Activated CD8-positive, alpha-beta memory T cell treated with anti-CD3 and anti-CD28 coated beads for 48 hours (primary cell): ENCODE measurements at places on chromosomes 1 and 21.

- DNase-seq: no peak
Measured at GRCh38 chr1:153040950-153041631, at the start of gene SPRR2D. TSS of gene SPRR2D (minus strand) at chr1:153041120. CDS start at chr1:153040346, 774 bp downstream.

DNA sequence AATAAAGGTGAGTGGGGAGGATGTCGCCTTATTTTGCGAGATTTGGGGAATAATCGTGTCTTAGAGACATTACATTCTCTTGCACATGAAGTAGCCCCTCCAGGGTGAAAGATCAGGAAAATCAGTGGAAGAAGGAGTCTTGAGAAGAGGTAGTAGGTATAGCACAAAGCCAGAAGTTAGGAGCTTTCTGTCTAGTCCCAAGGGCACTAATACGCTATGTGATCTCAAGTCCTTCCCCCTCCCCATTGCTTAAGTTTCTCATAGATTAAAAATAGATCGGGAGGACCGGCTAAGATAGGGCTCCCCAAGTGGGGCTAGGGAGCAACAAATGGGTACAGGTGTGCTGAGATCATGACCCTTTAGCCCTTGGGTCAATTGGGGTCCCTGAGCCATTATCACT lies 13.5 kb downstream of the LRRN2 start:
- no peak for DNase-seq

- no peak for DNase-seq
Measured at GRCh38 chr1:152959801-152960451, 10.5 kb upstream of the SPRR4 start.

GRCh38 chr1:162276493-162276892 lies 100.2 kb downstream of the SPATA46 start:
- no peak for DNase-seq

DNA sequence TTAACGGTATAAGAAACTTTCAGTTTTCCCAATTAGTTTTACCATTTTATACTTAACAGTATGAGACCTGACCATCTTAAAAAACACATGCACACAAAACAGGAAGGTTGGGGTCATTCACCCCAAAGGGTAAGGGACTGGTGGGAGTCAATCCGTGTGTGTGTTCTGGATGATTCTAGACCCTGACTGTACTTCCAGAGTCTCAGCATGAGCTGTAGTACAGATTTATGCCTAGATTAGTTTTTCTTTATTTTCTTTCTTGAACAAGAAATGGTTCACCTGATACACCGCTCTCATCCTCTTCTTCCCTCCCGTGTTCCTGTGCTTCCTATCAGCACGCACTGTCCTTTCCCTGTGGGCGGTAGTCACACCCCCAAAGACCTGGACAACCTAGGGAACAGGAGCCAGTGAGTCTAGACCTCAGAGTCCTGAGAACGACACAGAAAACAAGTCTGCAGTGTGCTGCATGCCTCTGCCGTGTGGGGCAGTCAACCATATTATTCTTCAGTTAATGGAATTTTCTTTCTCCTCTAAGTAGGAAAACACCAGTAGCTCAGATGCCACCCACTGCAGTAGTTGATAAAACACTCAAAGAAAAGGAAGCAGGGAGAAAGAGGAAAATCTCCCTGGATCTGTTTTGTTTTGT lies 38.9 kb upstream of the MRPS6 start:
- no peak for DNase-seq

DNA sequence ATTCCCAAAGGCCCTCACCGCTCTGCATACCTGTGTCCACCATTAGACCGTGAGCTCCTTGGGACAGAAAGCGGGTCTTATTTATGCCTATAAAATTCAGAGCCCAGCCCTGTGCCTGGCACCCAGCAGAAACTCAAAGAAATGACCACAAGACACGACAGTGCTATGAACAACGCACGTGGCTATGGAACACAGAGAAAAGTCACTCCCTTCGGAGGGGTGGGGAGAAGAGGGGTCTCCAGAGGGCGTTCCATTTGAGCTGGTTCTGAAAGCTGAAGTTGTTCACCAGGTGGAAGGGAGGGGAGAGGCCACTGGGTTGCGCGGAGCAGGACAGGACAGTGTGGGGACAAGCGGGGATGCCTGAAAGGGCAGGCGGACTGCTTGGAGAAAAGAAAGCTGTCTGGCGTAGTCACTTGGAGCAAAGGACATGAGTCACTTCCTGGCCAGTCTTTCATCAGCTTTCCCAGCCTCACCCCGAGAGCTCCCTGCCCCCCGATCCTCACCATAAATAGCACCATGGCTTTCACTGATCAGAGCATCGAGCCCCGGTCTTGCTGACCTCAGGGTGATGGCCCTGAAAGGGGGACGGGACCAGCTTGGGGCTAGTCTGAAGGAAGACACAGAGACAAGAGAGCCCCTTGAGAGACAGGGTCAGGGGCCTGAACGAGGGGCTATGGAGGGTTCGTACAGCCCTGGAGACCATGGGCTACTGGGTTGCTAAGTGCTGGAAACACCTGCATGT lies 28.5 kb downstream of the ECE1 start:
- no peak for DNase-seq

DNA sequence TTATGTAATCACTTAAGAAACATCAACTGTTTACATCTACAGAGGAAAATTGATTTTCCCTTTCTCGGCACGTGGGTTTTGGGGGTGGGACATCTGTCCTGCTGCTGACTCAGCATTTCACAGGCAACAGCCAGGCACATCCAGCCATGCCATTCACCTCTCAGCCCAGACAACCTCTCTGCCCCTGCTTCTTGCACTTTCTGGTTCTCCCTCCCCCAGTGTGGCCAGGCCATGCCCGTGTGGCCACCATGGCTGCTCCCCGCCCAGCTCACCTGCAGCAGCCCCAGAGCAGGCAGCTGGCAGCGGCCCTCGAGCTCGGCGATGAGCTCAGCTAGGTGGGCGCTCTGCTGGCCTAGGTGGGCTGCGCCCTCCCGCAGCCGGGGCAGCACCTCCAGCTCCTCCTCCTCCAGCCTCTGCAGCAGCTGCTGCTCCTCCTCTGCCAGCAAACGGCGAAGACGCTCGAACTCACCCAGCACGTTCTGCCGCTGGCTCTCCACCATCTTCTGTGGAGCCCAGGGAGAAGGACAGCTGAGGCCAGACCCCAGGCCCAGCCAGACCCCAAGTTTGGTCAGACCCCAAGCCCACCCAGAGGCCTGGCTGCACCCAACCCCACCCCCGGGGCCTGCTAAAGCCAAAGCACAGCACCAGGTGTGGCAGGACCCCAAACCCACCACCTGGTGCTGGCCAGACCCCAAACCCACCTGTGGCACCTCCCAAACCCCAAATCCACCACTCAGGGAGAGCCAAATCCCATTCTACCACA lies 5.8 kb downstream of the TRIM11 start:
- no peak for DNase-seq

GRCh38 chr1:8241417-8242014 lies 76.4 kb upstream of the SLC45A1 start:
- no peak for DNase-seq

DNA sequence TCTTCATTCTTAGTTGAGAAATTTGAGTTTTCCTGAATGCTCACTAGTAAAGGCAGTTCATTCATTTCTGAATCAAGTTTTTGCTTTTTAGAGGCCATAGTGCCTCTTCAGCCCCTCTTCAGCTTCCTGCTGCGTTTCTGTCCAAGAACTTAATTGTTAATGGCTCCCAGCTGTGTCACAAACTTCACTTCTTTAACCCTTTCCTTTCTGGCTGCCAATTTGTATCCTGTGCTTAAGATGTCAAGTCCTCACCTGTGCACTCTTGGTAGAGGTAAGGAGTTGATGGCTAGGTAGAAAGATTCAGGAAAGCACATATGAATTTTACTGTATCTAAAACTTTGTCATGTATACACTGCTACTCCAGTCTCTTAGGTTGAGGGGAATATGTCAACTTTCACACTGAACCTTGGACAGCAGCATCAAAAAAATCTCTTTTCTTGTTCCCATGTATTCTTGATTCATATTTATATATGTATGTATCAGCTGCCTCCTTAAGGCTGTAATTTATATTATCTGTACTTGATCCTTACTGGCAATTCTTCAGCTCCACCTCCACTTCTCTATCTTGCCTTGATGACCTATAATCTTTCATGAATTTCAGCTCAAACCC lies 612.8 kb downstream of the LMO4 start:
- no peak for DNase-seq

DNA sequence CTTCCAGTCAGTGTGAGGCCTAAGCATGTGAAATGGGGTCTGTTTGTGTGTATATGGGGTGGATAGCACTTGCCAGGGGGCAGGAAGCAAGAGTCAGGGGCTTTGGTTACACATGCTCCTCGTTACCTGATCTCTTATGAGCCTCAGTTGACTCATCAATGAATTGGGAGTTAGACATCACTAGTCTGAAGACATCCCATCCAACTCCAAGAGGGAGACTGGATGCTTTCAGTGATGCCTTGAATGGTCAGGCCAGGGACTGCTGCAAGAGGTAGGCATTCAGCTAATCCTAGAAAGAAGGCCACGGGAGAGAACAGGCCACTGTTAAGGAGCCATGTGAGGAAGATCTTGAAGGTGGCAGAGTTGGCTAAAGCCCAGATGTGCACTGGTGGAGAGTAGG lies 6.3 kb downstream of the RAB25 start:
- no peak for DNase-seq

DNA sequence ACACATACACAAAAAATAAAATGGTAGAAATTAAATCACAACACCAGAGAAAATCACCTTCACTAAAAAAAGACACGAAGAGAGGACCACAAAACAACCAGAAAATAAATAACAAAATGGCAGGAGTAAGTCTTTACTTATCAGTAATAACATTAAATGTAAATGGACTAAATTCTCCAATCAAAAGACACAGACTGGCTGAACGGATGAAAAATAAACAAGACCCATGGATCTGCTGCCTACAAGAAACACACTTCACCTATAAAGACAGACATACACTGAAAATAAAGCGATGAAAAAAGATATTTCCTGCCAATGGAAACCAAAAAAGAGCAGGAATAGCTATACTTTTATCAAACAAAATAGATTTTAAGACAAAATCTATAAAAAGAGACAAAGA lies 73.6 kb downstream of the ZZZ3 start:
- DNase-seq: no peak

- no peak for DNase-seq
Measured at GRCh38 chr1:147111381-147112130, 60.7 kb downstream of the PRKAB2 start.

- DNase-seq: no peak
Measured at GRCh38 chr1:113874012-113874879, 2.7 kb upstream of the PTPN22 start.

DNA sequence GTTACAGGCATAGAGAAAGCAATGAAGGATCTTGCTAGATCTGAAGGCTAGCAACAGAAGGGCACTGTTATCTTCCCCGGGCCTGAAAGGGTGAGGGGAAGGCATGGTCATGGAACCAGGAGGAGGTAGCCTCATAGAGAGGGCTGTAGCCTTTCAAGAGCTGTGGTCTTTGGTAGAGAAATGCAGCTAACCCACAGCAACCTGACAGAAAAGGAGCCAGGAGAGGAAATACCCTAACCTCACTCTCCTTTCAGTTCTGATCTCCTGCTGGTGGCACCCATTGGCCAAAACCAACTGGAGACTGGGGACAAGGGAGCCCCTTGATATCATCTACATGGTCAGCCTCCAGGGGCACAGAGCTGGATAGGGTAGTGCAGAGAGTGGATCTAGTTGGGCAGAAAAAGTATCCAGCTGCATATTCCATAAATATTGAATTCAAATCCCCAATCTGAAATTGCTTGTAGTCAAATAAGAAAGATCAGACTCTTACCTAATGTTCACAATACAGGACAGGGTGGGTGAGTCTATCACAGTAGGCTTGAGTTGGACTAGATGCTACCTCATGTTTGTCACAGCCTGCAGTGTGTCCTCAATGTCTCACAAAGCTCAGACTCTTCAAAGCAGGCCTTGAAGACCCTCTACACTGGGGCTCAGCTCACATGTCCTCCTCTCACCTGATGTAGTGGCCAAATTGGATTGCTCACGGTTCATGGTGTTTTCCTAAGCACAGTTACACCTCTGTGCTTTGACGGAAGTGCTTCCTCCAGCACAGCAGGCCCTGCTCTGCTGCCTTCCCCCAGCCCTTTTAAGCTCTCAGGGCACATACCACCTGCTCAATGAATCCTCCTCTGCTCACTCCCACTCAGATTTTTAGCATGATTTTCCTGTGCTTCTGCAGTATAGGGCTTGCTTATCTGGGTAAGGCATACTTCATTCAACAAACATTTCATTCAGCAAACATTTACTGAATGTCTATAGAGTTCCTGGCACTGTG lies 74.1 kb upstream of the JUN start:
- DNase-seq: no peak

GRCh38 chr1:116574581-116575291 lies 3.9 kb upstream of the CD58 start:
- DNase-seq: no peak

- DNase-seq: no peak
Measured at GRCh38 chr1:12397462-12398450, 167.9 kb downstream of the VPS13D start.

DNA sequence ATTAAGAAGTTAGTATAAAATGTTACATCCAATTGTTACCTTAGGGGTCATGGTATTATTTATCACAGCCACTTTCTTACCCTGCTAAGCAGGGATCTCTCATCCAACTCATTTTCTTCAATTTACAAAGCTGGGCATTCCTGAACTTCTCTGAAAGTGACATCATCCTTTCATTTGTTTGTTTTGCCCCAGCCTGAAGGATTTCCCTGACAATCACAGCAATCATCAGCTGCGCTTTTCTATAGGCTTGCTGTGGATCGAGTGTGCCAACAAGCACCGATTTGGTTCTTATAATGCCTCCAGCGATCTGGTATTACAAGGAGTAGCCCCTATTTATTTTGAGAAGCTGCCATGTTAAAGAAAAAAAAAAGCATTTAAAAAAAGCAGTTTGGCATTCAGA lies 240.2 kb downstream of the USH2A start:
- DNase-seq: no peak

GRCh38 chr1:192936313-192937018 lies 122.7 kb downstream of the UCHL5 start:
- no peak for DNase-seq

DNA sequence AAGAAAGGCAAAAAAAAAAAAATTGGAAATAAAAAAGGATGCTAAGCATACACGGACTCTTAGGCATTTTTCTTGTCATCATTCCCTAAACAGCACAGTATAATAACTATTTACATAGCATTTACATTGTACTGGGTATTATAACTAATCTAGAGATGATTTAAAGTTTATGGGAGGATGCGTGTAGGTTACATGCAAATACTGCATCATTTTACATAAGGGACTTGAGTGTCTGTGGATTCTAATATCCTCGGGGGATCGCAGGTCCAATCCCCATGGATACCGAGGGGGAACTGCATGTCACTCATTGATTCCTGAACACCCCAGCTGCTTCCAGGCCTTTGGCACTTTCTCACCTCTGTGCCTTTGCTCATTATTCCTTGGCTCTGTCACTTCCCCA lies 57.8 kb upstream of the SIPA1L2 start:
- DNase-seq: no peak
